ENCODE measurements at places on chromosomes 7 and 10.

GRCh38 chr7:51303142-51303525 is 13.5 kb downstream of the COBL start:
- no peak for DNase-seq

GRCh38 chr10:130453036-130453720 is 317.0 kb downstream of the GLRX3 start:
- DNase-seq: no peak

- no peak for DNase-seq
Observed at GRCh38 chr10:47158116-47159071, 141.6 kb upstream of the GDF10 start.

- no peak for DNase-seq
Observed at GRCh38 chr7:128917122-128917521, 6.6 kb upstream of the KCP start.

DNA sequence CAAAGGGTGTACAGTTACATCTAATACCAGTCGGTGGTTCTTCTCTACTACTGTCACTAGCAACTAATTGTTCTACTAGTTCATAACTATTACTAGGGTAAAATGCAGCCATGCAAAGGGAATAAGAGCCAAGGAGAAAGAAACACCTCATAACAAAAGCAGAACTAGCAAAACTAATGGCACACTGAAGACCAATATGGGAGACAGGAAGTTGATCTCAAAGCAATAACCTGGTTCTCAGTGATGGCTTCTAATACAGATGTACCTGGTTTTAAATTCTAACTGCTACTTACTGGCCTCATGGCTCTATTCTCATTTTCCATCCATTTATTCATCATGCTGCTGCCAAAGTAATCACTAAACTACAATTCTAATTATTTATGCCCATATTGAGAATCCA is 170.3 kb downstream of the SEMA3E start:
- DNase-seq: no peak

- DNase-seq: no peak
Observed at GRCh38 chr7:108109221-108109908, 20.8 kb downstream of the LAMB4 start.

GRCh38 chr10:77913090-77913489 is 13.5 kb downstream of the DLG5 start:
- no peak for DNase-seq

DNA sequence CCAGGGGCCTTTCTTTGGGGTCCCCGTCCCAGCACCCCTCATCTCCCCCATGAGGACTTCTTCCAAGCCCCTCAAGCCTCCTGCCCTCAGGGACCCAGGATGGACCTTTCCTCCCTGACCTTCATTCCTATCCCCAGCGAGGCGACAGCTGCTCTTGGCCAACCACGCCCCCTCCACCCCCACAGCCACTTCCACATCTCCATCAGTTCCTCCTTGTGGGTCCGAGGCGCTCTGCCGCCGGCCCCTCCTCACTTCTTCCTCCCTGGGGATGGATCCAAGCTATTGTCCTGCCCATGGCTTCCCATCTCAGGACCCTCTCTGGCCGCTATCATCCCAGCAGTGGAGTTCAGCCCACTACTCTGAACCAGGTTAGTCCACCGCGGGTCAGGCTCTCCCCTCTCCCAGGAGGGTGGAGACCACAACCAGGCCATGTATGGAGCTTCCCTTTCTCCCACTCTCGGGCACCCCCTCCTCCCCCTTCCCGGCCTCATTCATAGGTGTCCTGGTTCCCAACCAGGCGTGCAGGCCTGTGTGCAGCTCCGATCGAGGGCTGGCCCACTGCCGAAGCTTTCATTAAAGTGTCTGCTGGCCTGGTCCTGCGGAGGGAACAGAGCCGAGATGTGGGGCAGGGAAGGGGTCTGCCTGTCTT is 1.7 kb upstream of the SH2B2 start:
- no peak for DNase-seq

DNA sequence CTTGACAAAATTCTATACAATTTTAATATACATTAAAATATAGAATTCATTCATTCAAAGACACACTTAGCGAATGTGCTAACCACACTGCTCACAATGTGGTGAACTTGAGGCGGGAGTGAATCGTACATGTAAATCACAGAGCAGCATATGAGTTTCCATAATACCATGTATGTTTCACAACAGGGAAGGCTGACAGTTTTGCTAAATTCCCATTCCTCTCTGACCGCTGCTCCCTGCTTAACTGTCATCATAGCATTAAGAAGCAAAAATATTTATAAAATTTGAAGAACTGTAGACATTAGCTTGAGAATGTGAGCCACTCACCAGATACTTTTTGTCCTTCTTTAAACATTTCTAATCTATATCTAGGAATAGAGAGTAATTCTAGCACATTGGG is 763.3 kb downstream of the MAGI2 start:
- no peak for DNase-seq

DNA sequence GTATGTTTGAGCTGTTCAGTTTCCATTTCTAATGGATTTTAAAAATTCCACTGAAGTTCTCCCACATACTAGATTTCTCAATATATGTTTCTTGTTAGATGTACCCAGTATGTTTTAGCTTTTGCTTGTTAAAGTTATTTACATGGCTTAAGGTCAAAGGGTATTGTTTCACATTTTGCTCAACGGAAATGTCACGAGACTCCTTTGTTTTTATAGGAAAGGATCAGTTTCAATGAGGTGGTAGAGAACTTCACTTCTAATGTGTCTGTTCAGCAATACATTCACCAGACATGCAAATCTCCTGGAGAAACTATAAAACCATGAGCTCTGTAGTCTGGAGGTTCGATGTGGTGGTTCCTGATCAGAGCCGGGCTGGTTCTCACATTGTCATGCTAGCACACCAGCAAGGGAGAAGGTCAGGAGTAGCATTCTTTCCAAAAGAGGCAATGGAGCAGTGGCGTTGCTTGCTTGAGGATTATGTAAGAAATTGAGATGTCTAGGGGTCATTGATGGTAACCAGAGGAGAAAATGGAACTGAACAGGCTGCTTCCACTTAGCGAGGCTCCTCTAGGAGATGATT is 114.0 kb downstream of the RAB18 start:
- DNase-seq: no peak

- DNase-seq: no peak
Observed at GRCh38 chr7:97285348-97285747, 167.8 kb downstream of the SDHAF3 start.

DNA sequence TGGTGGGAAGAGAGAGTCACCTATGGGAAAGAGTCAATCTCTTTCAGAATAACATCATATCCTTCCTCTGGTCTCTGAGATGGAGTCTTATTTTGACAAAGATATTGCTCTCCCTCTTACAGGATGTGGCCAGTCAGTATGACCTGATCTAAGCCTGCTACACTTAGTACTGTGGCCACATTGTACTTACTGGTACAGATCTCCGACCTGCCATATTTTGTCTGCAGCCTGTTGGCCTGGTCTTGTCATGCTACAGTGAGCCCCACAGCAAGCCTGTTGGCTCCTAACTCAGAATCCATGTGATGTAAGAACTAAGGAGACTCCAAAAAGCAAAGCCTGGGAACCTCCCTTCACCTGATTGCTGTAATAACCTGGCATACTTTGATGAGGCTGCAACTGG is 377.8 kb downstream of the SFMBT2 start:
- DNase-seq: peak; percentile 25

DNA sequence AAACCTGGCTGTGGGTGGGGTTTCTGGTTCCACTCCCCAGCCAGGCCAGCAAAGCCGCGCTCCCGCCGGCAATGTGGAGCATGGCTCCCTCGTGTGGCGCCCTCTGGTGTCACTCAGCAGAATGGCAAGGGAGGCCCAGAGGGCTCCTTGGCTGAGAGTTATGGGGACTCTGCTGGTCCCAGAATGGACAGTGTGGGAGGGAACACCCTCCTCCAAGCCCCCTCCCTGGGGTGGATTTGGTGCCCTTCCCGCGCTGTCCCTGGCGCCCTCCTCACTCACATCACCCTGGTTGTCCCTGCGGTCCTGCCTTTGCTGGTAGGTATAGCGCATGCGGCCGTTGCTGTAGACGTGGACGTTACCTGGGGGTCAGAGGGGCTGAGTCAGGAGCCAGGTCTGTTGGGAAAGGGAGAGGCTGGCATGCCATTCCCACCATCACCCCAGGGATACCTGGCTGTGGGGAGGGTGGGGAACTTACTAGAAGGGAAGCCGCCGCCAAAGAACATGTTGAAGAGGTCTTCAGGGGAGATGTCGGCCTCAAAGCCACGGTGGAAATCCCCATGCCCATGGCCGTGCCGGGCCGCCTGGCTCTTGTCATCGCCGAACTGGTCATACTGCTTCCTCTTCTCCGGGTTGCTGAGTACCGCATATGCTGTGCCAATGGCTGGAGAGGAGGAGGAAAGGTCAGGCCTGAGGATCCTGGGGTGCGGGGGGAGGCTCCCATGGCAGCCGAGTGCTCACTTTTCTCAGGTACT is 14.0 kb downstream of the DNAJB12 start:
- DNase-seq: peak; percentile 79

DNA sequence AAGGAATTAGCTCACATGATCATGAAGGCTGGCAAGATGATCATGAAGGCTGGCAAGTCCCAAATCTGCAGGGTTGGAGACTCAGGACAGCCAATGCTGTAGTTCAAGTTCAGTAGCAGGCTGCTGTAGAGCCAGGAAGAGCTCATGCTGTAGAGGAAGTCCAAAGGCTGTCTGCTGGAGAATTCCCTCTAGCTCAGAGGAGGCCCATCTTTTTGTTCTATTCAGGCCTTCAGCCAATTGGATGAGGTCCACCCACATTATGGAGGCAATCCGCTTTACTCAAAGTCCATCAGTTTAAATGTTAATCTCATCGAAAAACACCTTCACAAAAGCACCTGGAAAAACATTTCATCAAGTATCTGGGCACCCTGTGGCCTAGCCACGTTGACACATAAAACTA is 24.8 kb upstream of the FAM171A1 start:
- DNase-seq: no peak

GRCh38 chr7:29843093-29843492 is 36.8 kb downstream of the WIPF3 start:
- DNase-seq: no peak

DNA sequence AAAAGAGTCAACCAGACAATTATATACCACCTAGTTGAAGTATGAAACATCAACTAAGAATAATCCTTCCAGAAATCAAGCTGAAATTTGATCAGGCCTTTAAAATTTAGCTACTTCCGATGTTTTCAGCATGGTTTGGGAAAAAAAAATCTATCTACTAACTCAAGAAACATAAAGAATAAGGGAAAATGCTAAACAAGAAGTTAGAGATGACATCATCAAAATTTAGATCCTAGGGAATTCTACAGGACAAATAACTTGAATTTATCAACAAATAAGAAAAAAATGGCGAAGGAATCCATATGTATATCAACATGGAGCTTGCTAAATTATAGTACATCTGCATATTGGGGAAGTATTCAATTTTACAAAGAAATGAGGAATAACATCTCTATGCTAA is 36.3 kb downstream of the HYAL4 start:
- no peak for DNase-seq

GRCh38 chr7:98617051-98617959 is at the start of gene NPTX2:
TSS of gene NPTX2 (plus strand) at chr7:98617285. CDS start at chr7:98617462, 177 bp downstream.
- peak; percentile 2 for DNase-seq

GRCh38 chr7:139180700-139181311 is 50.2 kb upstream of the UBN2 start:
- no peak for DNase-seq

DNA sequence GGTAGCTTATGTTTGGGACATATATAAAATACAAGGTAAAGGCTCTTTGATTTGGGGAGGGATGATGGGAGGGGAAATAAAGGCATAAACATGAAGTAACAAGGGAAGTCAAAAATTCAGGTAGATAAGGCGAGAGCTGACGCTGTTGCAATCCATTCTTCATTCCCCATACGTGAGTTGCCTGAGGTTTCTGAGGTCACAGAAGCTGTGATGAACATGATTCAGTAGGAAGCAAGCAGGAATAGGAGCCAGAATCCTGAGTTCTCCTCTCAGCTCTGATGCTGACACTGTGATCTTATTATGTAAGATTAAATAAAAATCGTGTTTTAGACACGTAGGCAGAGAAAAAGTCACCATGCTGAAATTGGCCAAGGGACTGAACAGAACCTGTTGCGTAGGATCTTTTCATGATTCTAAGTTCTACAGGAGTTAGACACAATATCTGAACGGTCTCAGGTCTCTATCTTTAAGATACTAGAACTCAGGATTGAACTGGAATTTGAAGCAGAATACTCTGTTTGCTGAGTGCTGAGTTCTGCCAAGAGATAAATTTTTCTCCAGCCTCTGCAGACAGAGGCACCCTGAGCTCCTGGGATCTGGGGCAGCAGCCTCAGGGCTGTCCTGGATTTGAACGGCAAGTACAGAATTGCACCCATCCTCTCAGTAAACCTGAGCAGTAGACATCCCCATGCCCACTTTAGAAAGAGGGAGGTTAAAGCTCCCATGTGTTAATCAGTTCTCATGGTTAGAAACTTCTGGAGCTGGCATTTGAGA is 21.0 kb downstream of the KLF6 start:
- DNase-seq: no peak

DNA sequence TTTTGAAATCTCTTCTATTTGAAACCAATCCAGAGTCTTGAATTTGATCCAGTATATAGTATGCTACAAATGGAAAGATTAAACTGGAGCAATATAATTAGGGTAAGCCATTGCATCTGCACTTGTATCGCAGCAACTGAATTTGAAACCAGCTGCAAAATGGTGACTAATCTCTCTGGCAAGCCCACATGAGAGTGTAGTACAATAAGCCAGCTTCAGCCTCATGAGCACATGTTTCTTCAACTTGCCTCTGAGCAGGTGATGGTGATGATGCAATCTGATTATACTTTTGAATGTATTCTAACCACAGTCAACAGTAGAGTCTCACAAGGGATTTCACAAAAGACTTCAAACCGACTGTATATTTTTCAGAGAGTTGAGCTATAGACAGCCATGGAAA is 829 bp upstream of the RPA3 start:
- peak; percentile 89 for DNase-seq

- DNase-seq: peak; percentile 16
Observed at GRCh38 chr10:34916314-34916713, 101.2 kb upstream of the PARD3 start.

DNA sequence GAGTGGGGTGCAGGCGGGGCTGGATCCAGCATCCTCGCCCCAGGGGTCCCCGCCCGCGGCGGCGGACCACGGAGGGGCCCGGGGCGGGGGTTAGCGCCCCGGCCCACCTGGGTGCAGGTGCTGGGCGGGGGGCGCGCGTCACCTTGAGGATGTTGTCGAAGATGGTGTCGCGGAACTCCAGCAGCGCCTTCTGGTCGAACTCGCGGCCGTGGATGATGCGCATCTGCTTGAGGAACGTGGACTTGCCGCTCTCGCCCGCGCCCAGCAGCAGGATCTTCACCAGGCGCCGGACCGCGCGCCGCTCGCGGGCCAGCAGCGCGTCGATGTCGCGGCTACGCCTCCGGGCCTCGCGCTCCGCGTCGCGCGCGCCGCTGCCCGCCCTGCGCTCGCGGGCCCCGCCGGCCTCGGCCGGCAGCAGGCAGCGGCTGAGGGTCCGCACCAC is 376 bp downstream of the GNA12 start:
- DNase-seq: no peak

DNA sequence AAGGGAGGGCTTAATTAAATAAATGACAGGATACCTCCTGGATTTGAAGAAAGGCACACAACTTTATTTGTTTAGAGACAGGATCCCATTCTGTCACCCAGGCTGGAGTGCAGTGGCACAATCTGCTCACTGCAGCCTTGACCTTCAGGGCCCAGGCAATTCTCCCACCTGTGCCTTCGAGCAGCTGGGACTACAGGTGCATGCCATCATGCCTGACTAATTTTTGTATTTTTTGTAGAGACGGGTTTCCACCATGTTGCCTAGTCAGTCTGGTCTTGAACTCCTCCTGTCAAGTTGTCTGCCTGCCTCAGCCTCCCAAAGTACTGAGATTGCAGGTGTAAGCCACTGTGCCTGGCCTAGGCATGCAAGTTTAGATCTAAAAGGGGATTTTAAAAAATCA is 272.7 kb upstream of the MBL2 start:
- no peak for DNase-seq

Data from activated CD4-positive, alpha-beta T cell treated with anti-CD3 and anti-CD28 coated beads, Interleukin-2, Interleukin-4, amounts not matched to agents 100 ng/mL and 50 ng/mL, durations not matched to agents 16 hours and 8 hours (primary cell).